Activated CD4-positive, CD25-positive, alpha-beta regulatory T cell treated with anti-CD3 and anti-CD28 coated beads, Interleukin-2, amount 50 U/mL, for 24 hours (primary cell): ENCODE measurements at places on chromosomes 3 and 15.

GRCh38 chr15:34357653-34358052 lies 9.3 kb downstream of the LPCAT4 start:
- no peak for ATAC-seq

GRCh38 chr3:138440121-138440521 lies 5.7 kb downstream of the ESYT3 start:
- no peak for ATAC-seq

- ATAC-seq: no peak
Observed at GRCh38 chr3:98670020-98670419, 76.6 kb upstream of the CPOX start.

- no peak for ATAC-seq
Observed at GRCh38 chr3:111315930-111316587, 225.9 kb upstream of the CD96 start.

DNA sequence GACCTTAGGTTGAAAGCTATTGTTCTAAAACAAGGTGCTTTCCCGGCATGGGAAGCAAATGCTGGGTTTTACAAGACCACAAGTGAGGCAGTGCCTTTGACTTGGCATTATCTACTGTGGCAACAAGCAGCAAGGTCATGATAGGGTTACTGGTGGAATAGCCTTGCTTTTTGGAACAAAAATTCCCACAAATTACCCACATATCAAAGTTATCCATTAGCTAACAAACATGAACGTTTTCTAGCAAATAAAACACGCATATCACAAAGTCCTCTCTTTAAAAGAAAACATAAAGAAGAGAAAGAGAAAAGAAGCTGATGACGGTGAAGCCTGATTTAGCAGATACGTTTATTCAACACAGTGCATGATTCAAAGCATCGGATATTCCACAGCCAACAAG lies 57.6 kb downstream of the SETMAR start:
- ATAC-seq: no peak

- ATAC-seq: no peak
Observed at GRCh38 chr3:100830931-100831330, 121.6 kb downstream of the TFG start.
